ENCODE measurements at places on chromosomes 7 and 10. TPM values are rescaled to one million over a fixed set of nuclear protein-coding genes. Genes with fewer than 3 reads are reported as not detected.

- H3K4me1 ChIP-seq: no peaks in the 10 kb centered on the region
- no peak overlapping the region for H3K4me3 ChIP-seq
- no peaks in the 10 kb centered on the region for H3K36me3 ChIP-seq
- no peaks in the 10 kb centered on the region for H3K27me3 ChIP-seq
These were observed 303.1 kb upstream of the MKI67 start for GRCh38 chr10:128429321-128429720.

GRCh38 chr7:31091924-31092434, 39.9 kb downstream of the ADCYAP1R1 start:
- peaks cover 8% of the 10 kb centered on the region for H3K27me3 ChIP-seq
- no peak for DNase-seq
- no peak overlapping the region for H3K27ac ChIP-seq

DNA sequence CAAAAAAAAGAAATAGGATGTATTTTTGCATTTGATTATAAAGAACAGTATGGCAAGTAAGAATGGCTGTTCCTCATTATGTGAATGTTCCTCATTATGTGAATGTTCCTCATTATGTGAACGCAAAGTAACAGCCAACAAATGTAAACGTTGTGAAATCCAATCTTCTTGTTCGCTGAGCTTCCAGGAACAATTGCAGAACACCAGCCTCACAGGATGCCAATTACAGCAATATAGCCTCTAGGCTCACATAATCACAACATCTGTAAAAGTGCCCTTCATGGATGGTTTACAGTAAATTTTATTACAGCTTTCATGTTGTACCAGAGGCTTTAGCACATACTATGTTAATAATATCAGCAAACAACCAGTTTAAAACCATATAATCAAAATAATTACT, 71.6 kb downstream of the THSD7A start:
- no peaks in the 10 kb centered on the region for H3K4me1 ChIP-seq
- H3K36me3 ChIP-seq: no peaks in the 10 kb centered on the region
- no peak overlapping the region for H3K4me3 ChIP-seq
- no peak for DNase-seq
- H3K27me3 ChIP-seq: no peaks in the 10 kb centered on the region

GRCh38 chr7:127411176-127411575, 18.7 kb upstream of the ZNF800 start:
- no peaks in the 10 kb centered on the region for H3K36me3 ChIP-seq
- no peak overlapping the region for H3K4me3 ChIP-seq
- H3K27ac ChIP-seq: no peak overlapping the region
- DNase-seq: no peak
- H3K4me1 ChIP-seq: peaks cover 39% of the 10 kb centered on the region

DNA sequence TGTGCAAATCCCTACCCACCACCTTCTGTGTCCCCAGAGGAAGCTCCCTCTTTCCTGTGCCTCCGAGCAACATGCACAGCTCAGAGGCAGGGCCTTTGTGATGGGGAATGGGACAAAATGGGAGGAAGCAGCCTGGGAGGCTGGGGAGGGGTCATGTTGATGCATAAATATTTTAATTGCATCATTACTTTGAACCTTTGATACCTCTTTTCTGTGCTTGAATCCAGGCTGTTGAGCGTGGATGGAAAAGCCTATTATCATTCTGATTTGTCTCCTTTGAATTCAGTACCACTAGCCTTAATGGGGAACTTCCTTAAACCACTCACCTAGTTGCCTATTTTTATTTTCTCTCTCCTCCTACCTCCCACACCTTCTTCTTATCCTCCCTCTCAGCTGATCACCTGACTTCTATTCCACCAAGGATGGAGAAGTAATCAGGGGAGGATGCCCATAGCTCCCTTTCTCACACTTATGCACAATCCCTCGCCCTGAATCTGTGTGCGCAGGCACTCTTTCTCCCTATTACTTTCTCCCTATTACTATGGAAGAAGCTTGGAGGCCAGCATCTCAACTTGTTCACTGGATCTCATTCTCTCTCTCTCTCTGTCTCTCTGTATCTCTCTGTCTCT, 78.5 kb downstream of the SEC61G start:
- H3K27ac ChIP-seq: no peak overlapping the region
- no peaks in the 10 kb centered on the region for H3K27me3 ChIP-seq
- H3K36me3 ChIP-seq: no peaks in the 10 kb centered on the region
- DNase-seq: no peak
- no peak overlapping the region for H3K4me3 ChIP-seq

- no peak overlapping the region for H3K4me3 ChIP-seq
- H3K27ac ChIP-seq: no peak overlapping the region
- DNase-seq: no peak
- peaks cover 31% of the 10 kb centered on the region for H3K27me3 ChIP-seq
- peaks cover 4% of the 10 kb centered on the region for H3K4me1 ChIP-seq
These were observed 3.1 kb upstream of the STEAP4 start for GRCh38 chr7:88309819-88310218.

DNA sequence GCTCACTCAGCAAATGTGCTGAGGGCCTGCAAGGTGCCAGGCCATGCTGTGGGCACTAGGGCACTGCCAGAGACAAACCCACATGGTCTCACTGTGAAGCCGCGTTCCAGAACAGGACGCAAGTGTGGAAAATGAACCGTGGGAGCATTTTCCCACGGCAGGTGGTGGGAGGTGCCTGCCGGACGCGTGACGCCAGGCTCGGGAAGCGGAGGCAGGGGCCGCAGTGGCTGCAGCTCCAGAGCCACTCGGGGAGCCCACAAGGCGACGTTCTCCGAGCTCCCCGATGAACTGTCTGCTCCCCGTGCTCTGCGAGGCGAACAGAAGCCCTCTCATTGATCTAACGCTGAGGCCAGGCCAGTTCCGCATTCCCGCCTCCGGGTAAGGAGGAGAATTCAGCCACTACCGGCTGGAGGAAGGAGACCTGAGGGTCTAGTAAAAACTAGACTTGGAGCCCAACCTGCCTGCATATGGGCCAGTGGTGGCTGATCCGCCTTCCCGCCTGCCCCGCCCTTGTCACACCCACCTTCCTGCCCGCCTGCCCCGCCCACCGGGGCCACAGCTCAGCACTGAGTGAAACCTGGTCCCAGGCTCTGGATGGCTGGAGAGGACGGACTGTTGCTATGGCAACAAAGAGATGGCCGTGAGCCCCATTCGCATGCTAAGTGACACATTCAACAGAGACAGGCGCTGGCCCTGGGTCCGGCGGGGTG, 13.1 kb downstream of the ADGRA1 start:
- DNase-seq: peak; percentile 53
- H3K36me3 ChIP-seq: no peaks in the 10 kb centered on the region
- H3K27ac ChIP-seq: no peak overlapping the region
- no peak overlapping the region for H3K4me3 ChIP-seq
- H3K27me3 ChIP-seq: peaks cover 10% of the 10 kb centered on the region

DNA sequence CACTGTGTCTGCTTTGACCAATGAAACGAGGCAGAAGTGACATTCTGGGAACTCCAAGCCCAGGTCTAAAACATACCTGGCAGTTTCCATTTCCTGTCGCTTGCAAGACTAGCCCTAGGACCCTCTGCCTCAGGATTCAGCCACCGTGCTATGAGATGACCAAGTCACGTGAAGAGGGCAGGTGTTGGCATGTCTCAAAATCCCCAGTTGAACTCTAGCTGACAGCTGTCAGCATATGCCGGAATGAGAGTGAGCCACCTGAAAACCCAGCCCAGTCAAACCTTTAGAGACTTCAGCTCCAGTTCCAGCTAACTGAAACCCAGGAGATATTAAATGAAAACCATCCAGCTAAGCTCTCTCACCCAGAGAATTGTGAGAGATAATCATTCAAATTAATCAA, 89.9 kb upstream of the PPP1R3A start:
- no peak for DNase-seq
- no peaks in the 10 kb centered on the region for H3K36me3 ChIP-seq
- no peaks in the 10 kb centered on the region for H3K4me1 ChIP-seq

GRCh38 chr7:135389971-135390370, 119.9 kb downstream of the CNOT4 start:
- no peaks in the 10 kb centered on the region for H3K4me1 ChIP-seq
- H3K4me3 ChIP-seq: no peak overlapping the region
- H3K36me3 ChIP-seq: peaks cover 18% of the 10 kb centered on the region
- H3K27ac ChIP-seq: no peak overlapping the region
- no peaks in the 10 kb centered on the region for H3K27me3 ChIP-seq
- no peak for DNase-seq

GRCh38 chr10:103127241-103127640, 65.8 kb downstream of the NT5C2 start:
- peaks cover 19% of the 10 kb centered on the region for H3K4me1 ChIP-seq
- no peaks in the 10 kb centered on the region for H3K27me3 ChIP-seq
- H3K27ac ChIP-seq: no peak overlapping the region
- no peak overlapping the region for H3K4me3 ChIP-seq

DNA sequence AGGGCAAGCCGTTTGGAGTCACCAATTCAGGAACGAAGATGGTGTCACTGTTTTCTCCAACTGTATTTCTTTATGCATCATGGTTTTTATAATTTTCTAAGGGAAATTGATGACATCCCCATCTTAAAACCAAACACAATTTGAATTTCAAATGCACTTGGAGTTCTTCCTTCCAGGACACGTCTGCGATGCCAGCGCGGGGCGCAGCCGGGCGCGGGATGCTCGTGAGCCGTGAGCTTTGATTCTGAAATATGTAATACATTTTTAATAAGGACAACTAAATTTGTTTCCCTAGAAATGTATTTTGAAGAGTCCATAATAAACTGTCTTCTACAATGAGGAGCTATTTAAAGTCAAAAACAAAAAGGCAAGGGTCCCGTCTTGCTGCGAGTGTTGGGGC, 492.1 kb downstream of the DNAJB6 start:
- DNase-seq: no peak
- no peak overlapping the region for H3K4me3 ChIP-seq
- H3K27me3 ChIP-seq: no peaks in the 10 kb centered on the region
- H3K27ac ChIP-seq: no peak overlapping the region
- peaks cover 25% of the 10 kb centered on the region for H3K4me1 ChIP-seq

GRCh38 chr10:123797813-123798212, 93.8 kb downstream of the CPXM2 start:
- H3K4me1 ChIP-seq: no peaks in the 10 kb centered on the region
- H3K4me3 ChIP-seq: no peak overlapping the region
- H3K36me3 ChIP-seq: no peaks in the 10 kb centered on the region
- no peak overlapping the region for H3K27ac ChIP-seq
- no peak for DNase-seq
- H3K27me3 ChIP-seq: peaks cover 9% of the 10 kb centered on the region

- H3K27ac ChIP-seq: no peak overlapping the region
- H3K4me1 ChIP-seq: no peaks in the 10 kb centered on the region
These were observed 84.7 kb downstream of the MMRN2 start for GRCh38 chr10:86872757-86873156.

DNA sequence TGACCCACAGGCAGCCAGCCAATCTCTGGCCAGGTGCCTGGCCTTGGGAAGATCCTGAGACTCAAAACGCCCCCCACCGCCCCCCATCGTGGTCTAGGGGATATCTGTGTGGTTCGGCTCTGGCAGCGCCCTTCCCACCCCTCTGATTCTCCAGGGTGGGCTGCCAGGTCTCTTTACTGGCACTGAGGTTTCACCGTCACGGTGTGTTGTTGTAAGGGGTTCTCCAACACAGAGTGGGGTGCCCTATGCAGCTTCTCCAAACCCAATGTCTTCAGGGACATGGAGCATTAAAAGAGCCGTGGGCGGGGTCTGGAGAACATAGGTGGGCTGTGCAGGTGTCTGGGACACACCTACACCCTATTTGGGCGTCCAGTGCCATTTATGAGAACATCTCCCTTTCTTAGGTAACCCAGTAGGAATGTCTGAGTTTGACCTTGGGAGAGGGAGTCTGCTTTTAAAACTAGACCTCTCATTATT, 1.5 kb downstream of the MAFK start:
- peaks cover 24% of the 10 kb centered on the region for H3K4me1 ChIP-seq
- peak overlapping the region; percentile 91 for H3K4me3 ChIP-seq
- peak; percentile 33 for DNase-seq

DNA sequence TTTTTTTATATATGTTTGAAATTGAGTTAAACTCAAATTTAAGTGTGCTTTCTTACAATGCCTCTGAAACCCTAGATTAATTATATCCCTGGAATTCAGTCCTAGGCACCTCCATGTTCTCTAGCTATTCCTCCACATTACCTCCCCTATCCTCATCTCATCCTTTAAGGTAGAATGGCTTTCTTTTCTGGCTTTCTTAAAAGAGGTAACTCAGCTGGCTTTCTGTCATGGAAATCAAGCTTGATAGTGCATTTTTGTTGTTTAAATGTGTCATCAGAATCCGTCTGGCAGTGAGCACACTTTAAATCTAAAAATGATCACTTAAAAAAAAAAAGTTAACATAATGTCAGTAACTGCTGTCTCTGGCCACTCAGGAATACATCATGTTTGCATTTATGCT, 42.2 kb downstream of the AHR start:
- no peaks in the 10 kb centered on the region for H3K27me3 ChIP-seq
- peaks cover 39% of the 10 kb centered on the region for H3K36me3 ChIP-seq
- H3K4me3 ChIP-seq: no peak overlapping the region
- H3K4me1 ChIP-seq: peaks cover 18% of the 10 kb centered on the region
- H3K27ac ChIP-seq: no peak overlapping the region
- no peak for DNase-seq

GRCh38 chr10:129896136-129896859, 67.8 kb downstream of the EBF3 start:
- no peak for DNase-seq
- no peaks in the 10 kb centered on the region for H3K36me3 ChIP-seq
- H3K4me1 ChIP-seq: no peaks in the 10 kb centered on the region
- peaks cover 8% of the 10 kb centered on the region for H3K27me3 ChIP-seq
- no peak overlapping the region for H3K27ac ChIP-seq
- H3K4me3 ChIP-seq: no peak overlapping the region

GRCh38 chr10:29501692-29502091, 133.1 kb downstream of the SVIL start:
- no peak overlapping the region for H3K4me3 ChIP-seq
- H3K36me3 ChIP-seq: peaks cover 2% of the 10 kb centered on the region
- H3K4me1 ChIP-seq: no peaks in the 10 kb centered on the region
- no peaks in the 10 kb centered on the region for H3K27me3 ChIP-seq
- no peak overlapping the region for H3K27ac ChIP-seq

DNA sequence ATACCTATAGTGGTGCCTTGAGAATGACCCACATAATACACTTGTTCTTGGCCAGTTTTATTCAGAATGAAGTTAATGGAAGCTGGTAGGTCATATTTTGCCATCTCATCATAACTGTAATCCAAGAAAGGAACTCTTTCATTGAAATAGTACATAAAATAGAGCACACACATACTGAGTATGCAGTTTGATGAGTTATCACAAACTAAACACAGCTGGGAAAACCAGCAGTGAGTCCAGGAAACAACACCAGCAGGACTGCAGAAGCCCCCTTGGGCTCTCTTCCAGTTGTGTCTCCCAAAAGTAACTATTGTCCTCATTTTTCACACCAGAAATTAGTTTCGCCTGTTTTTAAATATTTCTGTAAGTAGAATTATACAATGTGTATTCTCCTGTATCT, 19.8 kb upstream of the CH25H start:
- no peak overlapping the region for H3K27ac ChIP-seq
- H3K4me3 ChIP-seq: no peak overlapping the region
- DNase-seq: no peak
- H3K4me1 ChIP-seq: peaks cover 9% of the 10 kb centered on the region

- peaks cover 10% of the 10 kb centered on the region for H3K4me1 ChIP-seq
- peak; percentile 94 for DNase-seq
- peak overlapping the region; percentile 89 for H3K27ac ChIP-seq
These were observed 514.8 kb downstream of the DNAJB6 start for GRCh38 chr7:157851501-157852067.

Gene KCNIP2
- total RNA-seq: 3.1 TPM

Gene CREB3L2
- total RNA-seq: 24.4 TPM

Gene PYROXD2
- 6.2 TPM for total RNA-seq

Gene SFTPD
- not detected for total RNA-seq

Gene TRIM50
- total RNA-seq: not detected

Gene GDF2
- total RNA-seq: not detected

Gene IRF5
- total RNA-seq: 7.7 TPM

Gene CABCOCO1
- not detected for total RNA-seq

Gene CLDN4
- 0.20 TPM for total RNA-seq

Gene TLX1
- total RNA-seq: not detected

Gene GPNMB
- total RNA-seq: 1.2 TPM

Data from activated CD8-positive, alpha-beta T cell treated with anti-CD3 and anti-CD28 coated beads for 36 hours (primary cell).